ENCODE measurements at places on chromosomes 4 and X.

GRCh38 chr4:86218746-86219473 lies 140.9 kb downstream of the MAPK10 start:
- no peak for DNase-seq

- no peak for DNase-seq
Observed at GRCh38 chr4:5165420-5166369, 114.4 kb downstream of the STK32B start.

DNA sequence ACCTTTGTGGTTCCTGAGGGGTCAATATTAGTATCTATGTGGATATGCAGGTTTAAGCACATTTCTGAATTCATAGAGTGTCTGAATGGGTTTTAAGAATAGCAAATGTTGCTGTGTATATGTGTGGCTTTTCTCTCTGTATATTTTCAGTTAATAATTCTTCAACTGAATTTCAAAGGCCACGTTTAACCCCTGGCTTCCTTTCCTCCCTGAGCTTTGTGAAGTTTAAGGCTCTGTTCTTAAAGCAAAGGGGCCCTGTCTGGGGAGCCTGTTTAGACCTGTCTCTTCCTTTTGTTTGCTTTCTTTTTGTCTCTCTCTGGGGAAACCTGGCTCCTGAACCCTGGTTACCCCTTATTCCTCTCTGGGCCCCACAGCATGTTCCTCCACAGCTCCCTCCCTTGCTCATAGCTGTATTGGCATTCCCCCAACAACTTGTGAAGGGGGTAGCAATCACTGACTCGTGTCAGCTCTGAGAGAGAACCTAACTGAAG lies 139.1 kb downstream of the COL4A6 start:
- no peak for DNase-seq

DNA sequence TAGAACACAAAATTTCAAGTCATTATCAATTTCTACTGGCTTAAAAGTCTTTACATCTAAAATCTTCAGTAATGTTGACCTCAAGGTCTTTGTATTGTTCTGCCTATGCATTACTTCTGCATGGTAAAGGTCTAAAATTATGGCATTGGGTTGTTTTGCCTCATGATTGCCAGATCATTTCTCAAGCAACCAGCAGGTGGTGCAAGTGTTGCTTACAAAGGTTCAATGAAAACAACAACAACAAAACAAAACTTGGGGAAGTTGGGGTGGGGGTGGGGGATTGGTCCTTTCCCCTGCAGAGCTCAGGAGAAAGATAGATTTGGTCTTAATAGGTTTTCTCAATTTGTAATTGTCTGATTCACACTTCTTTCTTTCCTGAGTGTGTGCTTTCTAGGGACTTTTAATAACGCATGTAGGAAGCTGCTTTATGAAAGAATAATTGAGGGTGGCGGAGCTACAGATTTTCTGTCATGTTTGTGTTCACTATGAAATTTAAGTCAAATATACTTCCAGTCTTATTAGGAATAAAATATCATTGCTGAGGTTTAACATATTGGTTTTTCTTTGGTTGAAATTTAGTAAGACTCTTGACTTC lies 145.1 kb downstream of the COL4A5 start:
- no peak for DNase-seq

DNA sequence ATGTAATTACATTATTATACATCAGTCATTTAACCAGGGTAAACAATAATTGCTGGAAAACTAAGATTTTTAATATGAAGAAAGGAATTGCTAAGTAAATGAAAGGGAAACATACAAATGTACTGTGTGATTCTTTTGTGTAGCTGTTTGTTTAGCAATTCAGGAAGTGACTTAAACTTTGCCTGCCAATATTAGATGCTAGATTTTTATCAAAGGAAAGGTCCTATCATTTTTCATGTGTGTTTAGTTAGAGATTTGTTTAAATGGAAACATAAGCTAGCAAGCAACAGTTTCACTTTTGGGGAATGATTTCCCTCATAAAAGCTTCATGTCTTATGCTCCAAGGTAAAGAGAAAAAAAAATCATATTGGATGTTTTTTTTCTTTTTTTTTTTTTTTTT lies 95.1 kb upstream of the LIMCH1 start:
- DNase-seq = no peak

DNA sequence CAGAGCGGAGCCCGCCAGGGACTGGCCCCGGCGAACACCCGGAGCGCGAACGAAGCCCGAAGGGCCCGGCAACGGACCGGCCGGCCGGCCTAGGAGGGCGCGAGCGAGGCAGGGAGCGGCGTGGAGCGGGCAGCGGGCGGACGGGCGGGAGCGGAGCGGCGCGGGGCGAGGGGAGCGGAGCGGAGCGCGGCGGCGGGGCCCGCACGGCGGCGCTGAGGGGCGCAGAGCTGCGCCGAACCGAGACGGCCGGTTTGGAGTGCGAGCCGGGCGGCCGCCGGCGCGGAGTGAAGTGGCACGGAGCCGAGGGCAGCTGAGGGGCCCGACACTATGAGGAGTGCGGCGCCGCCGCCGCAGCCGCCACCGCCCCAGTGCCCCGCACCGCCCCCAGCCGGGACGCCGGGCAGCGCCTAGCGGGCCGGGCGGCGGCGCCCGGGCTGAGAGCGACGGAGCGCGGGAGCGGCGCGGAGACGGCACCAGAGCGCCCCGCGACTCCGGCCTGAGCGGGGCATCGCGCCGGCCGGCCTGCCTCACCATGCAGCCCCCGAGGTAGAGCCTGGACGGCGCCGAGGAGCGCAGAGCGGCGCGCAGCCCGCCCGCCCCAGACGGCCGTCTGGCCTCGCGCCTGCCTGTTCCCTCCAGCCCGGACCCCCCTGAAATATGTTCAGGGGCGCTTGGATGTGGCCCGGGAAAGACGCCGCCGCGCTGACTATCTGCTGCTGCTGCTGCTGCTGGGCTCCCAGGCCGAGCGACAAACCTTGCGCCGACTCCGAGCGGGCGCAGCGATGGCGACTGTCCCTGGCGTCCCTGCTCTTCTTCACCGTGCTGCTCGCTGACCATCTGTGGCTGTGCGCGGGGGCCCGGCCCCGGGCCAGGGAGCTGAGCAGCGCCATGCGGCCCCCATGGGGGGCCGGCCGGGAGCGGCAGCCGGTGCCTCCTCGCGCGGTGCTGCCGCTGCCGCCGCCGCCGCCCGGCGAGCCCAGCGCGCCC lies 793 bp downstream of the NALF2 start:
- DNase-seq = no peak

- no peak for DNase-seq
Observed at GRCh38 chr4:130143656-130144055, 1047.7 kb downstream of the C4orf33 start.

DNA sequence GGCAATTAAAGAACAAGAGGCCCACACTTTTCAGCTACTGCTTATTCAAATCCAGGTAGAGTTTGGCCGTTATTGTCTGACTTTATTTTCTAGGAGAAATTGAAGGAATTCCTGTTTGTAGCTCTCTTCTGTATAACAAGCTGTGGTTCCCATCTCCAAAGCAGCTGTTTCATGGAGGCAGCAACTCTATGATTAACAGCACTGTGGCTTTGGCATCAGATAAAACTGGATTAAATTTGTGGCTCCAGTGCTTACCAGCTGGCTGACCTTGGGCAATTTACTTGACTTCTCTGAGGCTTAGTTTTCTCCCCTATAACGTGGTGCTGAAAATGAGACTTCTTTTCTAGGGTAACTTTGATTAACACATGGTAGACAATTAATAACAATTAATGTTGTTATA lies 28.1 kb downstream of the SLC30A9 start:
- no peak for DNase-seq

DNA sequence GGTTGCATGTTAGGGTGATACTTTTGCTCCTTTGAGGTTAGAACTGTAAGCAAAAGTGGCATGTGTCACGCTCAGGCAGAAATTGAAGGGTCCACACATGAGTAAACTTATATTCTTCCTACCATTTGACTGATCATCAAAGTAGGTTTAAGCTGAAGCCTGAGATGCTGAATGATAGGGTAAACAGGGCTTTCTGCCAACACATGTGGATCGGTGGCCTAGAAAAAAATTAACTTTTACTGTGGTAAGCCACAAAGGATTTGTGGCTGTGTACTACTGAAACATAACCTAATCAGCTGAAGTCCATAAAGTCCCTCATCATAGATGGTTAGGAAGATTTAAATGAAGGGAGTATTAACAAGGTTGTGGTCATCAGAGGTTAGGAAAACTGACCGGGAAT lies 1070.1 kb downstream of the STPG2 start:
- DNase-seq = no peak

GRCh38 chrX:38864165-38864564 lies 62.9 kb downstream of the MID1IP1 start:
- DNase-seq = no peak

GRCh38 chr4:168856312-168856711 lies 153.7 kb downstream of the CBR4 start:
- DNase-seq = no peak

DNA sequence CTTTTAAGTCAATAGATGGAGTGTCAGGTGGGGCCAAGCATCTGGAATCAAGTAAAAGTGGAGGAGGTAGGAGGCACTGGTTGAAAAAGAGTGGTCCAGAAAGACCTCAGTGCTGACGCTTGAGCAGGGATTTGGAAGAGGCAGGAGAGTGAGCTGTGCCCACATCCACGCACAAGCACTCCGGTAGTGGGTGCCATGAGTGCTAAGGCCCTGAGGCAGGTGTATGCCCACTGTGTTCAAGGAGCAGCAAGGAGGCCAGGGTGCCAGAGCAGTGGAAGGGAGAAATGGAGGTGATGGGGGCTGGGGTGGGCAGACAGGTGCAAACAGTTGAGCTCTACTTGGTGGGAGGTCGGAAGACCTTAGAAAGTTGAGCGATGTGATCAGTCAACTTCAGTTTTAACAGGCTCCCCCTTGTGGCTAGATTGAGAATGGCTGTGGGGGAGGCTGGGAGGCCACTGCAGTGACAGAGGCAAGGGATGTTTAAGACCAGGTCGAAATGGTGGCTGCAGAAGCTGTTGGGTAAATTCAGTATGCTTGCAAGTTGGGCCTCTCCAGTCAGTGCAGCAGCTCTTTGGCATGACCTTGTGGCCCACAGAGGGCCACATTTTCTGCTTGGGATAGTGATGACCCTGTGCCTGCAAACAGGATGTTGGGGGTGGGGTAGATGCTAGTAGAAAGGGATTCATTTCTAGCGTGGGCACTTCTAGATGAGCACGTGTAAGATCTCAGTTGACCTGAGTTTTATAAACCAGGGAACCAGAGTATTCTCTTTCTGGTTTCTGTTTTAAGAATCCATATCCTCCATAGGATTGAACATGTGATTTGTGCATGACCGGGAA lies 12.7 kb downstream of the TKTL1 start:
- peak; percentile 67 for DNase-seq

GRCh38 chrX:11254417-11255109 lies 38.6 kb upstream of the AMELX start:
- DNase-seq = no peak

DNA sequence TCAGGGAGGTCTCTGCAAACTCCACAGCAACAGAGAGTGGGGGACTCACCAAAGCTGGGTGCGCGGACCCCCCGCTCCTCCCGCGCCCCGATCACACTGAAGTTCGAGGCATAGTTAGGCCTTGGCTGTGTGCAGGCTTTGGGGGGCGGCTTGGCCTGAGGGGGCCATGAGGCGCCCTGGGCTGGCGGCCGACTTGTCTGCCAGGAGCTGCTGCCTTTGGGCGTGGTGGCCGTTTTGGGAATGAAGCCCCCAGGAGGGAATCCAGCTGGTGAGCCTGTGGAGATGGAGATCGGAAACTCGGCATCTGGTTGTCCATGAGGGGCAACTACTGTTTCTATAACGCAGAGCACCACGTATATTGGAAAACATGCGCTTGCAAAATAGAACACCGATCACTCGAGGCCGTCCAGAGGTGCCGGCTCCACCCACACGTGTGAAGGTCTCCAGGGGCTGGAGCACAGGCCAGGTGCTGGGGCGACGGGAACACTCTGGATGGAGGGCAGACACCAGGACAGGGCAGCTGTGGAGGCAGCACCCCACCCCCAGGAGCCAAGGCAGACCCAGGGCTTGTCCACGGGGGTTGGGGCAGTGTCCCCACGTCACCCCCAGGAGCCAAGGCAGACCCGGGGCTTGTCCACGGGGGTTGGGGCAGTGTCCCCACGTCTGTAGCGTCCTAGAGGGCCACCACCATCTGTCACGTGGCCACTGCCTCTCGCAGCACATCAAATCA lies 25.9 kb upstream of the CPLX1 start:
- no peak for DNase-seq

- DNase-seq = no peak
Observed at GRCh38 chrX:12890467-12890866, 16.0 kb upstream of the TLR8 start.

- DNase-seq = no peak
Observed at GRCh38 chr4:37879365-37879764, 11.5 kb upstream of the TBC1D1 start.

DNA sequence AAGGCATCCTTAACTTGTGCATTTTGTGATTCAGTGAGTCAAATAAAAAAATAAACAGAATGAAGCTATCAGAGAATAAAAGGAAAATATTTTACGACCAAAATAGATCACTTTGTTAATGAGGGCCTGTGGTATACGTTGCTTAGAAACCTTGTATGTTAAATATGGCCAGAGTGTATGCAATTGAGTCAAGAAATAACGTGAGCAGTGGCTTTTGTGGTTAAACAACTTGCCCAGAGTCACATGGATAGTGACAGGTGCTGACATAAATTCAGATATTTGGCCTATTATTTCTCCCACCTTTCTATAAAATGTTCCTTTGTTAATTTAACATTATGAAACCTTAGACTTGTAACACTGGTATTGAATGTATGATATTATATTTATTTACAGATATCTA lies 393.4 kb downstream of the PABPC4L start:
- no peak for DNase-seq

Measured in stimulated activated CD8-positive, alpha-beta memory T cell treated with anti-CD3 and anti-CD28 coated beads, Interleukin-4, amount 100 ng/mL, for 1 hour (primary cell).